ENCODE measurements at places on chromosomes 7 and 10.
A peak's percentile ranks its signal among the peaks of the same experiment; 100 is the strongest.

GRCh38 chr7:128453836-128454804 lies 1.6 kb upstream of the HILPDA start:
- peak overlapping the region; percentile 70 for H3K27ac ChIP-seq
- H3K36me3 ChIP-seq = peaks cover 10% of the 10 kb centered on the region
- H3K4me3 ChIP-seq = peak overlapping the region; percentile 92

- peaks cover 7% of the 10 kb centered on the region for H3K27me3 ChIP-seq
- no peak for DNase-seq
- H3K36me3 ChIP-seq = no peaks in the 10 kb centered on the region
- peak overlapping the region; percentile 19 for H3K4me3 ChIP-seq
These were observed 47.8 kb upstream of the CALCR start for GRCh38 chr7:93622036-93623033.

- H3K27ac ChIP-seq = no peak overlapping the region
- DNase-seq = no peak
- H3K4me1 ChIP-seq = no peaks in the 10 kb centered on the region
- H3K4me3 ChIP-seq = no peak overlapping the region
- H3K27me3 ChIP-seq = no peaks in the 10 kb centered on the region
- no peaks in the 10 kb centered on the region for H3K36me3 ChIP-seq
These were observed 94.4 kb downstream of the AHR start for GRCh38 chr7:17392846-17393245.

DNA sequence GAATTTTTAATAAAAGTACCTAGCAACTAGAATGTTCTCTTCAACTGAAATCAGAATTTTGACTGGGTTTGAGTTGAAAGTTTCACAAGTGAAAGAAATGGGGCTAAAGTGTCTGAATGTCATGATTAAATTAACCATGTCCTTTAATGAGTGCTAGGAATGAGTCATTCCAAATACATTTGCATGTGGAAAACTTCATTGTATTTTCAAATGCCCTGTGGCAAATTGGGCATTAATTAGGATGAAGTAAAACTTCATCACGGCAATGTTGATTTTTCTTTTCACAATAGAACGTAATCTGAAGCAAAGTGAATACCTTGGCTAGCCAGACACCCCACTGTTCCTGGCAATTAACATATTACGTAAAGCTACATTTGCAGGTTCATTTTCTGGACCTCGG lies 166.6 kb downstream of the KIAA1217 start:
- H3K27me3 ChIP-seq = no peaks in the 10 kb centered on the region
- peaks cover 12% of the 10 kb centered on the region for H3K4me1 ChIP-seq
- DNase-seq = no peak
- no peak overlapping the region for H3K27ac ChIP-seq

DNA sequence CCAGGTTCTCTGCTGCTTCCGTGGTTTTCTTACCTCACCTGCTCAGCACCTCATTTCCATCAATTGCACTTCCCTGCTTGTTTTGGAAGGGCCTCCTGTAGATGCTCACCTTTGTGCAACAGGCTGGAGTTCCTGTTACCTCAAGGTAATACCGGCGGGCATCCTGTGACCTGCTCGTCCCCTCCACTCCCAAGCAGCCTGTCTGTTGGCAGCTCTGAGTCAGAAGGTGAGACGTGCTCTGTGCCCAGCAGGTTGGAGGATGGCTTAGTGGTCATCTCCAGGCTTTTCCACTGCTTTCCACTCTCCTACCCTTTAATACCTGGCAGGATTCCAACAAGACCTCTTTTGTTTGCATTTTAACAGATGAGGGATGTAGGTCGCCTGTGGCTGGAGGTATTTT lies 86.0 kb downstream of the CAMK1D start:
- no peak overlapping the region for H3K4me3 ChIP-seq
- H3K27me3 ChIP-seq = peaks cover 6% of the 10 kb centered on the region
- H3K27ac ChIP-seq = no peak overlapping the region

- no peak overlapping the region for H3K4me3 ChIP-seq
- DNase-seq = no peak
- H3K4me1 ChIP-seq = no peaks in the 10 kb centered on the region
- H3K36me3 ChIP-seq = no peaks in the 10 kb centered on the region
- H3K27me3 ChIP-seq = no peaks in the 10 kb centered on the region
- H3K27ac ChIP-seq = no peak overlapping the region
These were observed 59.4 kb downstream of the POM121L12 start for GRCh38 chr7:53094827-53095226.

DNA sequence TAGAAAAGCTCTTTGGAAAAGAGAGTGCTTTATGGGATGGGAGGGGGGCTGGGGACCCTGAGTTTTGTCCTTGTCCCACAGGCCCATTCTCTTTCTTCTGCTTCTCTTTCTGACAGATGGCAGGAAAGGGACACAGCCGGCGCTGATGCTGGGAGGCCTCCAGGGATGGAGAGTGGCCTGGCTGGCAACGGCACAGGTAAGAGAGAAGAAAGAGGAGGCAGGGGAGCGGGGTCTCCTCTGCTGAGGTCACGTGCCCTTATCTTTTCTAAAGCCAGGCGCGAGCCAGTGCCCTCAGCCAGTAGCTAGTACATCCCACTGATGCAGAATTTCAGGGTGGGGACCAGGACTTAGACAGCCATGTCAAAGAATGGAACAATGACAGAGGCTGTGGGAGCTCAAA lies 9.2 kb downstream of the ZNF775 start:
- H3K36me3 ChIP-seq = peaks cover 12% of the 10 kb centered on the region
- peaks cover 39% of the 10 kb centered on the region for H3K4me1 ChIP-seq
- no peak overlapping the region for H3K4me3 ChIP-seq
- DNase-seq = no peak
- H3K27me3 ChIP-seq = no peaks in the 10 kb centered on the region
- H3K27ac ChIP-seq = no peak overlapping the region

- peaks cover 6% of the 10 kb centered on the region for H3K27me3 ChIP-seq
- H3K4me1 ChIP-seq = no peaks in the 10 kb centered on the region
- H3K27ac ChIP-seq = no peak overlapping the region
- DNase-seq = no peak
These were observed 69.0 kb downstream of the LHFPL3 start for GRCh38 chr7:104397442-104397841.

DNA sequence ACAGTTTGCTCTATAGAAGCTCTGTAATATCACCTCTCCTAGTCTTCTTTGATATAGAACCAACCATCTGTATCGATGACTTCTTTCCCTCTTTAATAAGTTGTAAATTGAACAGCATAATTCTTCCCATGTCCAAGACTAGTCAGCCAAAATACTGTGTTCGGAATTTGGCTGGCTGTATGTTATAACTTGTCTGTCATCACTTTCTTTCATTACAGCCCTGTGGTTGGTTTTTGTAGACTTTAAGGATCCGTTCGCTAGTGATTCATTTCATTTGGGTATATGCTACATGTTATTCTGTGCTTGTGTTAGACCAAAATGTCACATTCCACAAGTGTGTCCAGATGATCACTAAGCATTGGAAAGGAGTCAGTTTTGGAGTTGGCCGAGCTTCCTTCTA lies 155.4 kb upstream of the ITGB1 start:
- H3K27me3 ChIP-seq = peaks cover 3% of the 10 kb centered on the region
- H3K4me1 ChIP-seq = peaks cover 33% of the 10 kb centered on the region
- no peaks in the 10 kb centered on the region for H3K36me3 ChIP-seq
- H3K4me3 ChIP-seq = no peak overlapping the region

DNA sequence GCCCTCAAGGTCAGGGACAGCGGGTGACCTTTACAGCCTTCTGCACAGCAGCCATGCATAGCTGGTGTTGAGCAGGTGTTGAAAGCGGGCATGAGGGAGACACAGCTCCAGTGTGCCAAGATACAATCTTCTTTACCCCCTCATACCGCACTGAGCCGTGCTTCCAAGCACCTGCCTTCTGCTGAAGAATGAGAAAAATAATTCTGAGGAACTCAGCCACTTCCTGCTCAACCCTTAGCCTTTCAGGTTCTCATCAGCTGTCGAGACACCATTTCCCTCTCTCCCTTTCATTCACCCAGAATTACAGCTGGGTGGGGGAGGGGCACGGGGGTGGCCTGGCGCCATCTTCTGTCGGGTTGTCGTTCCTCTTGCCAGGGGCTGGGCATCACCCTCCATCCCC lies 58.6 kb downstream of the COL13A1 start:
- DNase-seq = no peak
- peaks cover 5% of the 10 kb centered on the region for H3K27me3 ChIP-seq

All from type B pancreatic cell (in vitro differentiated cells).